Stimulated activated CD4-positive, alpha-beta T cell treated with anti-CD3 and anti-CD28 coated beads, Interleukin-1b, Interleukin-23, amount 100 ng/mL, for 4 hours (primary cell): ENCODE measurements at places on chromosomes 13 and 19.
A peak's percentile ranks its signal among the peaks of the same experiment; 100 is the strongest.

DNA sequence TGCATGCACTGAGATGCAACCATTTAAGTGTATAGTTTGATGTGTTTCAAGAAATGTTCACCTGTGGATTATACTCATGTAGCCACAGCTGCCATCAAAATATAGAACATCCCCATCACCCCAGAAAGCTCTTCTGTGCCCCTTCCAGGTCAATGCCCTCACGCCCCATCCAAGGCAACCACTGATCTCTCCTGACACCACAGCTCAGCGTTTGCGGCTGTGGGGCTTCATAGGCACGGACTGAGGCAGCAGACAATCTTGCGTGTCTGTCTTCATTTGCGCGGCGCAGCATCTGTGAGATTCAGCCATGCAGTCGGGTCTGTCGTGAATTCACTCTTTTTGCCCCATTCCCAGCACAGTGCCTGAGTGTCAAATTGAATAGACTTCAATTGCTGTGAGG is 153.8 kb upstream of the UQCRFS1 start:
- no peak for DNase-seq

DNA sequence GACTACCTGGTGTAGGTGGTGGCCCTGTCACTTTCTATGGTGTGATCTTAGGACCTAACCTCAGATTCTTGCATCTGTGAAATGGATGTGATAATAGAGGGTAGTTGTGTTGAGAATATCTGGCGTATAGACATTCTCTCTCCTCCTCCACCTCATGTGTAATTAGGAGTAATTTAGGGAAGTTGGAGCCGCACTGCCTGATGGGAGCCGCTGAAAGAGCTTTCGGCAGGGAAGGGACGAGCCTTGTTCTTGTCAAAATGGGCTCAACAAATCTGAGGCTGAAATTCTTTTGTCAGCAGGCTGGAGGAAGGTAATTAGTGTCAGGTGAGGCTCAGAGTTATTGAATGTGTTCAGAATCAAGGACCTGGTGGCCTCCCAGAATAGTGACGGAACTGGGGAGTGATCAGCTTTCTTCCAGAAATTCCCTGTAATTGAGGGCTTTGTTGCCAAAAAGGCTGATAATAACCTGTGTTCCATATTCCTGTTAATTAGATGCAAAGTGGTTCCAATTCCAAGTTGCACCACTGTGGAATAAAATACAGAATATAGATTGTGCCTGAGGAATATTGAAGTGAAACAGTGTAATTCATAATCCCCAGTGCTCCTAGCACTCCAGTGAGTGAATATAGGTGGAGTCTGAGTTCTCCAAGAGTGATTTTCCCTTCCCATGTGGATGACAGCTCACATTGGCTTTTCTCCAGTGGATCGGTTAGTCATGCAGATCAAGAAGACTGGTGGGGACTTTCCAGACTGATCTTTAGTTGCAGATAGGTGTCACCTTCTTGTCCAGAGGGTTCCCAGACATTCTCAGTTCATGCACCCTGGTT is 47.5 kb downstream of the SPATA13 start:
- DNase-seq, result no peak

- DNase-seq, result peak; percentile 54
Observed at GRCh38 chr19:50325310-50326100, 3.7 kb downstream of the KCNC3 start.

DNA sequence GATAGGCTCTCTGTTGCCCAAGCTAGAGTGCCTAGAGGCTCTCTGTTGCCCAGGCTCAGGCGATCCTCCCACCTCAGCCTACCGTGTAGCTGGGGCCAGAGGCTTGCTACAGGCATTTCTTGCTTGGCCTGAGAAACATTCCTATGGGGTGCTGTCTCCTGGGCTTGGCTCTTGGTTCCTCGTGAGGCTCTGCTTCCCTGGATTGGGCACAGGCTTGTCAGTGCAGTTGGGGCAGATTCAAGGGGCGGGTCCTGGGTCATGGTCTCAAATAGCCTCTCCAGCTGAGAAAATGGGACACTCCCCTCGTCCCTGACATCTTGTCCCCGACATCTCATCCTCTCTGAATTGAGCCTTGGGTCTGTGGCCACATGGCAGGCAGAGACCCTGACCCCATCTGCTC is 4.9 kb downstream of the TSSK6 start:
- DNase-seq, result no peak

DNA sequence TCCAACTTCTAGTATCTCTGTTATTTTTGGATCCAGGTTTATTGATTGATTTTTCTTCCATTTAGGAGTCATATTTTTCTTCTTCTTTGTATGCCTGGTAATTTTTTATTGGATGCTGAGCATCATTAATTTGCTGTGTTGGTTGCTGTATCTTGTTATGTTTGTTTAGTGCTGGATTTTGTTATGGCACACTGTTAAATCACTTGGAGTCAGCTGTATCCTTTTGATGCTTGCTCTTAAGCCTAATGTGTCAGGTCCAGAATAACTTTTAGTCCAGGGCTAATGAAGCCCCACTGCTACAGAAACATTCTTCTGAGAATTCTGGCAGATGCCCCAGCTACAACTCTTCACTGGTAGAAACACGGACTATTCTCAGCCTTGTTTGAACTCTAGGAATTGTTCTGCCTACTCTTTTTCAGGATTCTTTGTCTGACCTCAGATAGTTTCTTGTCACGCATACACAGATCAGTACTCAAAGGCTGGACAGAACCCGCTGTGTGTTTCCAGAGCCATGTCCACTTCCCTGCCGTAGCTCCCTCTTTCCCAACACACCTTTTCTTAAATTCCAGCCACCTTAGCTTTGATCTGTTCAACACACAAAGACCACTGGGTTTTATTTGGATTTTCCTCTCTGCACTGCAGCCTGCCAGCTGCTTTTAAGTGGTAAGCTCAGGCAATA is 137.1 kb upstream of the WASF3 start:
- DNase-seq, result no peak

GRCh38 chr13:61954092-61954491 is 538.4 kb upstream of the PCDH20 start:
- DNase-seq, result no peak

GRCh38 chr19:4694211-4694987 is 24.3 kb upstream of the MYDGF start:
- DNase-seq, result no peak

DNA sequence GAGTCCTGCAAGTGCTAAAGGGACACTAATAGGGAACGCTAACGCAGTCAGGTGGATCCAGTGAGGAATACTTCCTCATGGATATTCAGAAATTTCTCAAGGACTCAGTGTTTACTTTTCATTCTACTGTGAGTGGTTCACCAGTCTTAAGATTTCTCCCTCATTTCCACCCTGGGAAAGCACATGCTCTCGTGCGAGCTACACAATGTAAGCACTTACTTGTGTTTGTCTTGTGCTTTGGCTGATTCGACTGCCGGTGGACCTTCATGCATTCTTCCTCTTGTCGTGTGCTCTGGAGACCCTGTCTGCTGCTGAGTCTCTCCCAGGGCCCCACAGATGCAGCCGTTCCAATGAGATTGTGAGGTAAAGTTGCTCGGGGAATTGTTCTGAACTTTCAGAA is 180.1 kb downstream of the NUFIP1 start:
- DNase-seq, result no peak

DNA sequence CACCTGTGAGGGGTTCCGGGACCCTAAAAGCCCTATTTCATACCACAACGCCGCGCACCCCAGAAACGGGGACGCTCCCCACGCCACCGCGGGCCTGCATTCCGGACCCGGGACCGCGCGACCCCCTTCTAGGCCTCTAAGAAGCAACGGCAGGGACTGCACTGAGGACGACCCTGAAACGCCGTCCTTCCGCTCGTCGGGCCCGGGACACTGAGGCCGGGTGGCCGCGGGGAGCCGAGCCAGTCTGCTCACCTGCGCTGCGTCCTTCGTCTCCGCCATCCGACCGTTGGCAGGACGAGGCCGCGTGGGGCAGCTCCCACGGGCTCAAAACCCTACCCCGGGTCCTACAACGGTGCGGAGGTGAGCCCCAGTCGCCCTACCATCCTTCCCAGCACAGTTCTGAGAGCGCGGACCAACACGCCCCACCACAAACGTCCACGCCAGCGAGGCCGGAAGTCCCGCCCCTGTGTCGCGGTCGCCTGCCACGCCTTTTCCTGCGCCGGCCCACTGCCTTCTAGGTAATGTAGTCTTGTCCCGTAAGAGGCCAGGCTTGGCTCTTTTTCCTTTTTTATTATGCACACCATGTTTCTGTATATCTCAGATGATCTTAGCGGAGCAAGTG is at the start of gene ZNF550:
TSS of gene ZNF550 (minus strand) at position 460 of the 622 bp plus-strand sequence. CDS start at position 279, 181 bp downstream.
- peak; percentile 81 for DNase-seq

DNA sequence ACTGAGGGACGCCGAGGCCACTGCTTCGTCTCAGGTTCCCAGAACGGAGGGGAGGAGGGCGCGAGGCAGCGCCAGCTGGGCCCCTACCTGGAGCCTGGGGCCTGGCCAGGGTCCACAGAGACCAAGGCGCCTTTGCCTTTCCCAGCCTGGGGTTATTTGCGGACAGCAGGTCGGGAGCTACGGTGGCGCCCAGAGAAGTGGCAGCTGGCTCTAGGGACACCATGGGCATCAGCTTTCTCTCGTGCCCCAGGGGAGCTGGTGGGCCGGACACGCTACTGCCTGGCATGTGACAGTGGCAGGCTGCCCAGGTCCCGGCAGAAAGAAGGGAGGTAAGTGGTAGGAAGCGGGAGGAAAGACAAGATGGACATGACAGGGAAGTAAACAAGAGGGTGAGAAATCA is 19.0 kb downstream of the AKT2 start:
- no peak for DNase-seq

GRCh38 chr13:70391678-70392077 is 283.4 kb upstream of the KLHL1 start:
- DNase-seq, result no peak

- no peak for DNase-seq
Observed at GRCh38 chr19:30557927-30558557, 185.9 kb downstream of the ZNF536 start.

- no peak for DNase-seq
Observed at GRCh38 chr19:49860336-49861102, 6.9 kb downstream of the PNKP start.

DNA sequence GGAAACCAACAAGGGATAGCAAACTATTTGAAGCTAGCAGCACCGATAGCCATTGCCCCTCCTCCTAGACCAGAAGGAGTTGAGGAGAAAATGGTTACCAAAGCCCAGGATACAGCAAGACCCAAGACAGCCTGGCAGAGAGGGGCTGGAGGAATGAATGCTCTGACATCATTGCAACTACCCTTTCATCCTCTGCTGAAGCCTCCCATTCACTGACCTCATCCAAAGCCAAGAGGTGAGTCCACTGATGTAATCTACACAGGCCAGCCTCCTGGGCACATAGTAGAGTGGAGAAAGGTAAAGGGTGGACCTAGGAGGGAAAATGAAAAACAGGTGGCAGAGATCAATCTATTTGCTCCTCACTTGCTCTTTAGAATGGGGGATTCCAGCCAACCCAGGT is 42.7 kb upstream of the ZNF780A start:
- no peak for DNase-seq

DNA sequence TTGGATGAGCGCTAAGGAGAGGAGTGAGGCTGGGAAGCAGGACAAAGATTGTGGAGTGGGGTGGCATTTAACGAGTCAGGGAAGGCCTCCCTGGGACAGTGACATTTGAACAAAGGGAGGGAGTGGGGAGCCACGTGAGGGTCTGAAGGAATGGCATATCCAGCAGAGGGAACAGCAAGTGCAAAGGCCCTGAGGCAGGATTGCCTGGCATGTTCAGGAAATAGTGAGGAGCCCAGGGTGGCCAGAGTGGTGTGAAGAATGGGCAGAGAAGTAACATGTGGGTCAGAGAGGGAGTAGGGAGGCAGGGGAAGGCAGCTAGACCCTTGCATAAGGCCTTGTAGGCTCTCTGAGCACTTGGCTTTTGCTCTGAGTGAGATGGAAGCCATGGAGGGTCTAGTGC is 14.9 kb upstream of the PVR start:
- no peak for DNase-seq

DNA sequence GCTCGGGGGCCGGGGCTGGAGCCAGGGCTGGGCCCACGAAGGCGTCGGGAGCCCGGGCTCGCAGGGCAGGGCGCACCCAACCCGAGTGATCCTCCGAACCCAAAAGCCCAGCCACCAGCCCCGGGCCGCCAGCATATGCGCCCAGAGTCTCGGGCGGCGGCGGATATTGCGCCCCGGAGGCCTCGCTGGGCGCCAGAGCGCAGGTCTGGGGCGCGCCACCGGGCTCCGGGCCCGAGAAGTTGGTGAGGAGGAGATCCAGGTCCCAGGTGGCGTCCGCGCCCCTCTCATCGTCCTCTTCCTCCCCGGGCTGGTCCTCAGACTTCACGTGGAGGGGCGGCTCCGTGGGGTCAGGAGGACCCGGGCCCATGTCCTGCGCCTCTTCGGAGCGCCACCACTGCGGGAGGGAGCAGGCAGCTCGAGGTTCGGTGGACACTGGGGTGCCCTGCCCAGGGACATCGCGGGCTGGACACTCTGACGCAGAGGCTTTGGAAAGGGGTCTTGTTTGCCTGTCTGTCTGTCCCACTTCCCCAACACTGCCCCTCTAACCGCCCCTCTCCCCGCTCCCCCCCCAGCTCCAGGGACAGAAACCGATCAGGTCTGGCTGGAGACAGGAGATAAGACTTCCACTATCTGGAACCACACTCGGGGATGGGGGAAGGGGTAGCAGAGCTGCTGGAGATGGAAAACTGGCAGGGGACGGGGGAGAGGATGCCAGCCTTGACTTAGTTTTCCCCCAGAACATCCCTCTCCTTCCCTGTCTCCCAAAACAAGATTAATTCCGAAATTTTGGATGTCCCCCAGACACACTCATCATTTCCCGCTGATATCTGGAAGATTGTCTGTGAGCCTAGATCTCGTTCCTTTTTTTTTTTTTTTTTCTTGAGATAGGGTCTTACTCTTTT is 1.0 kb downstream of the KLF1 start:
- no peak for DNase-seq

DNA sequence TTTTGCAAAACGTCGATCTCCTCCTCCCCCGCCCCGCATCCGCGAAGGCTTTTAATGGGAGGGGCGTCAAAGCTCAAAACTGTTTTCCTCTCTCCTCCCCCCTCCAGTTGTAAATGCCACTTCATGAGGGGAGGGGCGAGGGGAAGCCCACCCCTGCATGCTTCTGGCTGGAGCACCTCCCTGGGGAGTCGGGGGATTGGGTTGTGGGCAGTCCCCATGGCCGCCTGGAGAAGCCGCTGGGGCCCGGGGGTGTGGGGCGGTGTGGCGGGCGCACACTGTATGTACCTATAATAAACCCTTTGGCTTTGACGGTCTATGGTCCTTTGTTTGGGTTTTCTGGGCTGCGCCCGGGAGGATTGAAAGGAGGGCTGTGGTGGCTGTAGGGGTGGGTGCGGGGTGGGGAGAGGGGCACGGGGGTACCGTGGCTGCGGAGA is 505 bp upstream of the SHKBP1 start:
- no peak for DNase-seq

GRCh38 chr19:2123682-2124387 is 27.1 kb downstream of the IZUMO4 start:
- no peak for DNase-seq

- no peak for DNase-seq
Observed at GRCh38 chr19:58559275-58560006, 1.0 kb upstream of the UBE2M start.
